Activated naive CD8-positive, alpha-beta T cell treated with anti-CD3 and anti-CD28 coated beads, Interleukin-2, amount 50 U/mL, for 24 hours (primary cell): ENCODE measurements at places on chromosomes 5 and 9.

DNA sequence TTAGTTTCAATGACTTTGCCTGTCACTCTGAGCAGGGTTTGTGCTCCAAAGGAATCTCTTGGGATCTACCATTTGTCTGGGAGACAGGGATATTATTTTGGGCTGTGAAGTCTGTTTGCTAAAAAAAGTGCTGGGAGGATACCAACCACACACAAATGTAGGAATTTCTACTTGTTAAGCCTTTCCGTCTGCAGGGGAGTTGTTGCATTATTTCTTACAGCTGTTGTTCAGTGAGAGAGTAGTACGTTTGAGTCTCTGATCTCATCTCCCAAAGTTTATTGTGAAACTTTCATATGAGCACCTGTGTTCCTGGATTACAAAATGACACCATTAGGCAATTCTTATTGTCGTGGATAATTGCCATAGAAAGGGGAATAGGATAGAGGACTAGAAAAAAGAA is 78.3 kb upstream of the SEMA6A start:
- H3K27me3 ChIP-seq = peaks cover 5% of the 10 kb centered on the region
- H3K4me1 ChIP-seq = no peaks in the 10 kb centered on the region
- no peak overlapping the region for H3K27ac ChIP-seq
- H3K4me3 ChIP-seq = no peak overlapping the region
- DNase-seq = no peak

DNA sequence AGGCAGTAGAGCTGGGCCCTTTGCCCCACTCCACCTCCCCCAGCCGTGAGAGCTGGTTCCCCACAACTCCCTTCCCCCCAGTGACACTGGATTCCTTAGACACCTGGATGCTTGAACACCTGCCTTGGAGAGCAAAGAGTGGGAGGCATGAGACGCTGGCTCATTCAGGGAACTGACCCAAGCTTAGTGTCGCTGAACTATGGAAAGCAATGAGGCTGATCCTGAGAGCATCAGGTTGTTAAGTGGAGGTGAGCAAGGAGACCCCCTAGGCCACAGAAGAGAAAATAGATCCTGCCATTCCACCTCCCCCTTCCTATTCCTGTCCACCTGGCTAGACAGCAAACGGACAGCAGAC is 2.0 kb downstream of the CCL19 start:
- peaks cover 3% of the 10 kb centered on the region for H3K4me1 ChIP-seq
- H3K27me3 ChIP-seq = no peaks in the 10 kb centered on the region
- no peak for DNase-seq
- H3K27ac ChIP-seq = no peak overlapping the region

DNA sequence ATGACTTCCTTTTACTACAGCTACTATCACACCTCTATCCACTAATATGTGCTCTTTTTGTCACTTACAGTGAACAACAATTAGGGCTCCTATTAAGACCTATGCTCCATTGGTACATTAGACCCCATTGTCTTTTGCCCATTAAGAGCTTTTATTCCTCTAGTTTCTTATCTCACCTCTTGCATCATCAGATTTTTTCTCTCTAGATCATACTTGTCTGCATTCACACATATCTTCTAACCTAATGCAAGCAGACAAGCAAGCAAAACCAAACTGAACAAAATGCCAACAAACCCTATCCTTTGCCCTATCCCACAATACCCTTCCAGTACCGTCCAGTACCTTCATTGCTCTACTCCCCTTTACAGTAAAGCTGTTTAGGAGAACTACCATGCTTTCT is 10.1 kb upstream of the RBM27 start:
- DNase-seq = no peak
- peaks cover 11% of the 10 kb centered on the region for H3K27me3 ChIP-seq
- peaks cover 2% of the 10 kb centered on the region for H3K4me1 ChIP-seq
- no peaks in the 10 kb centered on the region for H3K36me3 ChIP-seq

DNA sequence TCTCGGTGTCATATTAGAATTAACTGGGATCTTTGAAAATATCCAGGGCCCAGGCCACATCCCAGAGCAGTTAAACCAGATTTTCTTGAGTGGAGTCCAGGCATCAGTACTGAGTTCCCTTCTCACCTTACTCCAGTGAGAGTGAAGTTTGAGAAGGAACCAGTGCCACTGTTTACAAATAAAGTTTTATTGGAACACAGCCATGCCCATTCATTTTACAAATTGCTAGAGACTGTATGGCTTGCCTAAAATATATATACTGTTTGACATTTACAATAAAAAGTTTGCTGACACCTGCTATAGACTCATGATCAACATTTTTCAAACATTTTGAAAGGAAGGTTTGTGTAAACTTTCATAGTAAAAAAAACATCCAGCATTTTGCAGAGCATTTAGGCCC is 63.7 kb upstream of the DMRT3 start:
- no peaks in the 10 kb centered on the region for H3K4me1 ChIP-seq
- H3K4me3 ChIP-seq = no peak overlapping the region
- no peak for DNase-seq
- no peaks in the 10 kb centered on the region for H3K36me3 ChIP-seq
- no peak overlapping the region for H3K27ac ChIP-seq

DNA sequence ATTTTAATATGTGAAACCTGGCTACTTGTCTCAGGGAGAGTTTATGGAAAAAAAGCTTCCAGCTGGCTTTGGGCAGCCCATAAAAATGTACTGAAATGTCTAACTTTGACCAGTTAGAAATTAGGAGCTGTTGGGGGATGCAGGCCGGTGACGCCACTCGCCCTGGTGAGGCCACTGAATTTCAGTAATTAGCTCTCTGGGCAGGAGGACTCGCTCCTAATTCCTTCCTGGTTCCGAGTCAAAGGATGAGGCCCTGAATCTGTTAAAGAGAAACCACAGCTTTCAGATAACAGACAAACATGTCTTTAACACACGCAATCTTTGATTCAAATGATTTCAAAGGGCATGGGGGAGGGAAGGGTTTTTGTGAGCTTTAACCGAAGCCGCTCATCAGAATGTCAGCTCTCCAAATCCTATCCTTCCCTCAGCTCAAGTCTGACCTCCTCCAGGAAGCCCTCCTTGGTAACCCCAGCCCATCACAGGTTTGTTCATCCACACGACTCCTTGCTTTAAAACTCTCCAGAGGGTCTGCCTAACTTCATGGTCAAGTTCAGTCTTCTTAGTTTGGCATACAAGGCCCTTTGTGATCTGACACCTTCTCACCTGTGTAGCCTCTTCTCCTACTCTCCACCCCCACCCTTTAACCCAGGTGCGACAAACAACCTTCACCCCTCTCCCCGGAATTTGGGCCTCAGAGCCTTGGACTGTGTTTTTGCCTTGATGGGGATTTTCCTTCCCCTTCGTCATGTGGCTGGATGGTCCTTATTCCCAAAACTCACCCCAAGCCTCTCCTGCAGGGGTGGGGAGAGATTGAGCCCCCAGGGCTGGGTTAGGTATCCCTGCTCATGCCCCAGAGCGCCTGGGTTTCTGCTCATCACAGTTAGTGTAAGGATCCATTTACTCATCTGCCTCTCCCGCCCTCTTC is 13.6 kb upstream of the PHF19 start:
- no peak for DNase-seq
- H3K4me1 ChIP-seq = peaks cover 85% of the 10 kb centered on the region
- H3K4me3 ChIP-seq = peak overlapping the region; percentile 73
- no peaks in the 10 kb centered on the region for H3K36me3 ChIP-seq
- no peaks in the 10 kb centered on the region for H3K27me3 ChIP-seq
